Central memory CD4-positive, alpha-beta T cell (primary cell): ENCODE measurements at places on chromosomes 13 and 19.

DNA sequence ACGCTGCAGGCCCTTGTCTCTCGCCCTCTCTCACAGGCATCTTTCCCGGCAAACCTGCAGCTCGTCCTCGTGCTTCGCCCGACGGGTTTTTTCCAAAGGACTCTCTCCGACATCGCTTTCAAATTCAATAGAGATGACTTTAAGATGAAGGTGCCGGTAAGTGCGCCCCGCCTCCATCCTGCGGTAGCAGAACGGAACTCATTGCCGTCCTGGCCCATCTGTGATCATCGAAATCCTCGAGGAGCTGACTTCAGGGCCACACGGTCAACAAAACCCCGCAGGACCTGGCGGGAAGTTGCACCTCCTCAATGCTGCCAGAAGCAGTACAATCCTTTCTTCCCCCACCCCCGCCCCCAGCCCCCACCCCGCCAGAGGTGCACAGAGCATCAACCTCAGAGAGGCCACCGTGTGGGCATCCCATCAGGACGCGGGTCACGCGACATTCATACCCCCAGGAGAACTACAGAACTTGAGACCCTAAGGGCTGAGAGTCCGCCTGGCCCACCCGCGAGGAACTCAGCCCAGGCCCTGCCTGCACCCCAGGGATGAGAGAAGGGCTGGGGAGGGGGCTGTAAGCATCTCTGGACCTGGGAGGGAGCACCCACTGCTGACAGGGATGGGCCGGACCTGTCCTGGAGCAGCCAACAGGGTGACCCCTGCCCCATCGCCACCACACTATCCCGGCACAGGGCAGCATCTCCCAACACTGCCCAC is 44.9 kb upstream of the F7 start:
- DNase-seq = no peak

GRCh38 chr13:87736849-87737385 is 65.7 kb downstream of the SLITRK5 start:
- DNase-seq = no peak

- DNase-seq = peak; percentile 28
These were observed 14.6 kb downstream of the VSIG10L start for GRCh38 chr19:51327066-51328001.

DNA sequence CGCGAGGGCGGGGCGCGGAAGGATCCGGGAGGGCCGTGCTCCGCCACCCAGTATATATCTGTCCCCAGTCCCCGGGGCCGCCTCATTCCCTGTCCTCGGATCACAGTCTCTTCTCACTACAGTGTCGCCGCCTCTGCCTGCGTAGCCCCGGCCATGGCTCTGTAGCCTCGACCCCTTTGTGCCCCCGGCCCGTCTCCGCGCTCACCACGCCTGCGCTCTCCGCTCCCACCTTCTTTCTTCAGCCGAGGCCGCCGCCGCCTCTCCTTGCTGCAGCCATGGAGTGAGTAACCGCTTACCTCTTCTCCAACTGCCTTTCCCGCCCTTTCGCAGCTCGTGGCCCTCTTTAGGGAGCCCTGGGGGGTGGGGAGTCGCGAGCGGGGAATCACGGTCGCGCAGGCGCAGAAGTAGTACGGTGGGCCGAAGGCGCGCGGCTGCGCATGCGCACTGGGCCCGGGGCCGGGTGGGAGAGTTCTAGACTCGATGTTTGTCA is at the start of the genes ATF5 and NUP62:
ATF5 (plus strand) TSS at position 85 of the 490 bp plus-strand sequence. CDS start 1,646 bp downstream, outside the sequence.
NUP62 (minus strand) TSS at position 384 of the 490 bp plus-strand sequence. CDS start 19,697 bp downstream, outside the sequence.
- DNase-seq = peak; percentile 89

GRCh38 chr19:29336425-29336824 is 123.5 kb upstream of the UQCRFS1 start:
- no peak for DNase-seq

- DNase-seq = no peak
These were observed 246.2 kb upstream of the SLC10A2 start for GRCh38 chr13:103312467-103312866.

DNA sequence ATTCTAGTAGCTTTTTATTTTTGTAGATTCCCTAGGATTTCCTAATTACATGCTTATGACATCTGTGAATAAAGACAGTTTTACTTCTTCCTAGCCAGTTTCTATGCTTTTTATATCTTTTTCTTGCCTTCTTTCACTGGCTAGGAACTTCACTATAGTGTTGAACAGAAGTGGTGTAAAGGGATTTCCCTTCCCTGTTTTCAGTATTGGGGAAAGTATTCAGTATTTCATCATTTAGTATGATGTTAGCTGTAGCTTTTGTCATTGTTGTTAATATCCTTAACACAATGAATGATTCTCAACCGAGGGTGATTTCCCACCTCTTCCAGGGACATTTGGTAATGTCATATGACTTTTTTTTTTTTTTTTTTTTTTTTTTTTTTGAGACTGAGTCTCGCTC is 77.3 kb downstream of the SLC6A16 start:
- no peak for DNase-seq

DNA sequence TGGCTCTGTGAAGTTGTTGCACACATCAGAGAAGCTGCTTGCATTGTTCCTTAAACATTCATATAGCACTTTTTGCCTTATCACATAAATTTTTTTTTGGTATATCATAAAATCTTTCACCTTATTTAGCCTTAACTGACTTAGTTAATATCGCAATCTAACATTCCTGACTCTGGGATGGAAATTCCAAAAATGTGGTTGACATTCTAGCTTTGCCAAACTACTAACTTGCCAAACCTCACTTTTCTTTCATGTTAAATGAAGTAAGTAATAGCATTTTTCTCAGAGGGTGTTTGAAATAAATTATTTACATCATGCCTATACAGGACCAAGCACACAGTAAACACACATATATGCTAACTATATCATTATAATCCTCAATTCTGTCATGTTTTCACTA is 736.9 kb upstream of the PCDH9 start:
- no peak for DNase-seq

DNA sequence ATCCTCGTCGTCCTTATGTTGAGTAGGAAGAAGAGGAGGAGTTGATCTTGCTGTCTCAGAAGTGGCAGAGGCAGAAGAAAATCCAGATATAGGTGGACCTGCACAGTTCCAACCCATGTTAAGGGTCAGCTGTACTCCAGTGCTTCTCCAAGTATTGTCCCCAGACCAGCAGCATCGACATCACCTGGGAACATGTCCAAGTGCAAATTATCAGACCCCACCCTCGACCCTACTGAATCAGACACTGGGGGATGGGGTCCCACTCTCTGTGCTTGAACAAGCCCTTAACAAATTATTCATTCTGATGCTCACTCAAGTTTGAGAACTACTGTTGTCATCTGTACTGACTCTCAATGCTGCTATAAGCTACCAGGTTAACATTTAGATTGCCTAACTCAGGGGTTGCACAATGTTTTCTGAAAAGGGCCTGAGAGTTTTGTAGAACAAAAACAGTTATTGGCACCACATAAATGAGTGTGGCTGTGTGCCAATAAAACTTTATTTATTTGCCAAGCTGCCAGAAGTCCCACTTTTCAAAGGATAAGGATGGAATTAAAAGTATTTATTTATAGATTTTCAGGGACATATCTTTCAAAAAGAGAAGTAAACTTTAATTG is 226.7 kb upstream of the IPO5 start:
- DNase-seq = no peak
